ENCODE measurements at places on chromosomes 2 and 18.

DNA sequence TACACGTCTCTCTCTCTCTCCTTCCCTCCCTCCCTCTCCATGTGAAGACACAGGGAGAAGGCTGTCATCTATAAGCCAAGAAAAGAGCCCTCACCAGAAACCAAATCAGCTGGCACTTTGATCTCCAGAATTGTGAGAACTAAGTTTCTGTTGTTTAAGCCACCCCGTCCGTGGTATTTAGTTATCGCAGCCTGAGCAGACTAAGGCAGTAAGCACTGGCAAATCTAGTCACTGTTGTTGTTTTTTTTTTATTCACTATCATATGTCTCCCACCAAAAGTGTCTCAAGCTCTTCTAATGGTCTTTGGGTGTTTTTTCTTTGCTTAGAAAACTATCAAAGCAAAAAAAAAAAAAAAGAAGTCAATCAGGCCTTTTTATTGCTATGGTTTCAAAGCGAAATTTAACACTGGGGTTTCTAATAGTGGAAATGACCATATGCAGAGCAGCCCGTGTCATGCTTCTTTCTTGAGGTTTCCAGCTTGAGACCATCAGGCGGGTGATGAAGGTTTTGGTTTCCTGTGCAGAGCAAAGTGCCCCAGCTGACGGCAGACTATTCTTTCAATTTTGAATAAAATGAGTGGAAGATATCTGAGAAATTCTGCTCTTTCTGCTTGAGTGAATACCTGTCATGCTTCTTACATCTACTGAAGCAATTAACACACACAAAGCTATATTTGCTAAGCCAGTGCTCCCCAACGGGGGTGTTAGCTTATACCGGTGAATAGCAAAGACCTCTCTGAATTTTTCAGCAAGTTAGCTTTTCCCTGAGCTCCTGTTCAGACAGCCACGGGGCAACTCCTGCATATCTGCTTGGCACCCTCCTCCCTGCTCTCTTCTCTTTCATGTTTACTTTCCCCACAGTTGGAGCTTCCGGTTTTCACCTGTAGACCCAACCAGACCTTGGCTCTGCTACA lies 394.1 kb upstream of the ATP5MC3 start:
- no peak for DNase-seq

DNA sequence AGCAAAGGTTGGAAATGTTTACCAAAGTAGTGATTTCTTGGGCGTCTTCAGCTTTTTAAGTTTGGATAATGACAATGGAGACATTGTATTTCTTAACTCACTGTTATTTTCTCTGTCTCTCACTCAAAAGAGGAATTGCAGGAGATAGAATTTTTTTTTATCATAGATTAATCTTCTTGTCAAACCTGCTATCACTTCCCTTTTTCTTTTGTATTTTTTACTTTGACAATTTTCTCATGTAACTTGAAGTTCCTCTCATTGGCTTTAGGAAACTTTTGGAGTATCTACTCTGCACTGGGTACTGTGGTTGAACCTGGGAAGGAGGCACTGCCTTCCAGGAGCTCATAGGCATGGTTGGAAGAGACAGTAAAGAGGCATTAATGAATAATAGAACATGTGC lies 489.1 kb downstream of the CNTNAP5 start:
- DNase-seq: no peak

GRCh38 chr2:71064754-71065621 lies 3.5 kb upstream of the NAGK start:
- DNase-seq: no peak

DNA sequence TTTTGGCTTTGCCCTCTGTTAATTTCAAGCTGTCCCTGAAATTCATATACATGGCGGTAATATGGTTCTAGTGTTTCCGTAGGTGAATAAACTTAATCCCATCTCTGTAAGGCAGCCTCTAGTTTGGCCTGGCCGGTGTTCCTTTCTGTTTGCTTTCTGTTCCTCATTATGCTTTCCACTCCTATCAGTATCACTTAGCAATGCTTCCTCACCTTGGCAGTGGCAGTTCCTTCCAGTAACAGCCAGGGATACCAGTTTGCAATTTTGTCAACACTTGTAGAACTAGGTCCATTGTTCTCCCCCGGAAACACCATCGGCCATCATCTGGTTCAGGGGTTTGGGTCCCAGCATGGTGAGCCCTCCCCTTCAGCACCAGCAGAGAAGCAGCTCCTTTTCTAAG lies 18.2 kb upstream of the TNP1 start:
- DNase-seq: no peak

DNA sequence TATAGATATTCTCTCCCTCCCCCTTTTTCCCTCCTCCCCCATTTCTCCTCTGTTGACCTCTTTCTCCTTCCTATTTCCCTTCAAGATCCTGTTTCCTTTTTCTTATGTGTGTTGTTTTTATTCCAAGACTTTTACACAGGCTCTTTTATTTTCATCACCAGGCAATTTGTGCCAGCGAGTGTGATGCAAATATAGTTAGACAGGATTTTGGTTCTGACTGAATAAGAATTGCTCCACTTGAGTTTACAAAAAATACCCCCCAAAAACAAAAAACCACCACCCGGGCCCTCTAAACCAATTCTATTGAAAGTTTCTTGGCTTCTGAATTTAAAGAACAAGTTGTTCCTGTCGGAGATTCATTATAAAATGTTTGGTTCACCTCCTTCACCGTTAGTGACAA lies 50.9 kb upstream of the MAPK4 start:
- no peak for DNase-seq

GRCh38 chr18:61471942-61472341 lies 138.7 kb downstream of the CDH20 start:
- DNase-seq: no peak

DNA sequence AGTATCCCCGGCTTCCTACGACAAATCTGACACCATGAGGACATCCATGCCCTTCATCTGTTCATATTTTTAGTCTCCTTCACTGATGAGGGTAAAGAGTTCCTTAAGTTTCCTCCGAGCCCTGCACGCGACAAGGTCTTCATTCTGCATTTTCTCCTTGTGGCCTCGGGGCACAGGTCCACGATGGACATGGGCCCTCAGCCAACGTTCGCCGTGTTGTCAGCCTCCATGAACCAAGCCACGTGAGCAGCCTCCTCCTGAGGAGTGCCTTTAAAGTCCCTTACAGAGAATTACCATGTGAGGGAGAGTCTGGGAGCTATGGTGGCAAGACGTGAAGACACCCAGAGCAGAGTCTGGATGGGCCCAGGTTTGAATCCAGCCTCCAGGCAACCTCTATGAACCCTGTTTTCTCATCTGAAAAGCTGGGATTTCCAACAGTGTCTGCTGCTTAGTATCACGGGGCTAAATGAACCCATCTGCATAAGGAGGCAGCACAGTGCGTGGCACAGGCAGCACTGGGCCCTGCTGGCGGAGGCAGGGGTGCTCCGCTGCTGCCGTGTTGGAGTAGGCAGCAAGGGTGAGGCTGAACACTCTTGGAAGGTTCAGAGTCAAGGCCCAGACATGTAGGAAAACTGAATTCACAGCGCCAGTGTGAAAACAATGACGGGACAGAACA lies 54.1 kb downstream of the EIPR1 start:
- DNase-seq: no peak

DNA sequence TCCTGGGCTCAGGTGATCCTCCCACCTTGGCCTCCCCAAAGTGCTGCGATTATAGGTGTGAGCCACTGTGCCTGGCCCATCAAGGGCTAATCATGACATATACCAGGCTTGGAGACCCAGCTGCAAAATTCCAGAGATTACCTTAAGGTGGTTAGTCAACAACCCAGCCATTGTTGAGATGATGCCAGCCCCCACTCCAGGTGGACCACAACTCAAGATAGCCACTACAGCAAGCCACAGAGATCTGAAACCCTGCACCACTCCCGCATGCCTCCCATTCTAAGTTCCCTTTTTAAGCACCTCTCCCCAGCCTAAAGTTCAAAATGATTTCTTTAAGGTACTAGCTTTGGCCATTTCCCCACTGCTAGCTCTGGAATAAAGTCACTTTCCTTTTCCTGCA lies 4.6 kb upstream of the CLK1 start:
- no peak for DNase-seq

- no peak for DNase-seq
Measured at GRCh38 chr2:145739681-145740080, 1219.8 kb upstream of the ZEB2 start.

- DNase-seq: peak; percentile 42
Measured at GRCh38 chr2:63051042-63051794, 588 bp downstream of the OTX1 start.

DNA sequence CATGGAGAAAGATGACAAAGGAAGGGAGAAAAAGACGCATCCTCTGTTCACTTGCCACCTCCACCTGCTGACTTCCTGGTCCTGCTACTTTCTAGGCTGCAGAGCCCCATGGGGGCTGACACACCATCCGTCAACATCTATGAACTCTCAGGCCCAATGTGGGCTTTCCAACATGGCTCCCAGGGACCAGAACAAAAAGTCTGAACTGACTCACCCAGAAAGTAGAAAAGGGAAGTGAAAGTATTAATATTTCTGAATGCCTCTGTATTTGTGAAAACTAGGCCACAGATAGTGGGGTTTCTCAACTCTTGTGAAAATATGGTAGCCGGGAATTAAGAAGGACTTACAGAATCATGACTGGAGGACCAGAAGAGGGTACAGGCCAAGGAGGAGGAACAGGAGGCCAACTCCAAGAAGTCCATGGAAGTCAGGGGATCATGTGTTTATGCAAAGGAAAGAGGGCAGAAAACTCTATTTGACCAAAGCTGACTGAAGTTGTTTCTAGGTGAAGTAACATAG lies 123.1 kb upstream of the CAB39 start:
- no peak for DNase-seq

GRCh38 chr2:205427112-205427511 lies 255.2 kb upstream of the NRP2 start:
- no peak for DNase-seq

GRCh38 chr2:69553991-69554390 lies 89.5 kb downstream of the AAK1 start:
- DNase-seq: no peak

- DNase-seq: no peak
Measured at GRCh38 chr2:190835303-190835930, 45.2 kb upstream of the GLS start.

DNA sequence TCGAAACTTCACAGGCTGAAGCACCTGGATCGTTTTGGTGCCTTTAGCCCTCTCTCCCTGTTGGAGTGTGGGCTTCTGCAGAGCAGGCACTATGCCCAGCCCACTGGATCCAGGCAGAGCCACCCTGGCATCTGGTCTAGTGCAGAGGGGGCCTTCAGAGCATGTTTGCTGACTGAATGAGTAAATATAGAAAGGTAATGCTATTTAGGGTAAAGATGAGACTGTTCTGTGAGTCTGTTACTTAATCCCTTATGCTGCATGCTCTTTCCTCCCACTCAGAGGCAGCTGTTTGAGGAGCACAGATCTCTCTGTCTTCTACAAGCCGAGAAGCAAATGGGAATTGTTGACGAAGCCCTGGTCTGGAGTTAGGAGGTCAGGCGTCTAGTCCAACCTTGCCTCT lies 130.2 kb downstream of the RGPD3 start:
- DNase-seq: no peak

DNA sequence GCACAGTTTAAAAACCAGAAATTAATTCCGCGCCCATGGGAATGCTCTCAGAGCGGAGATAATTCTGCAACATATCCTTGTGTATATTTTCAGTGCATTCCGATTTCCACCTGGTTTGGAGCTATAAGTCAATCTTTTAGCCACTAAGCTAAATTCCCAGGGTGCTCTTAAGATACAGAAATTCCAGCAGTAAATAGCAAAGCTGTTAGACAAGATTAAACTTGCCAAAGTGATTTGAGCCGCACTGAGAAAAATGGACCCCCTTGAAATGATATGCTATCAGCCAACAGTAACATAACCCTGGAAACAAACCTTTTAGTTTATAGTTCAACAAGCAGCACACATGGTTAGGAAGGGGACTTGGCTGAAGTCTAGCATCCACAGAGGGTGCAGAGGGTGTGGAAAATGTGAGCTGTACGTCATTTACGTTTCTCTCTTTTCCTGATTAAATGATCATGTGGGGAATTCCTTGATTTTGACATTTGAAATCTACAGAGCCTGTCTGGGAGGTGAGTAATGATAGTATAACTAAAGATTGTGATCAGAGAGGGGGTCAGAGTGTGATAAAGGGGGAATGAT lies 99.8 kb upstream of the COPS8 start:
- no peak for DNase-seq

GRCh38 chr2:75619956-75620740 lies 26.4 kb upstream of the MRPL19 start:
- no peak for DNase-seq

GRCh38 chr2:150063432-150063889 lies 424.0 kb downstream of the RND3 start:
- no peak for DNase-seq

- no peak for DNase-seq
Measured at GRCh38 chr2:240498171-240498957, 59.4 kb downstream of the ANKMY1 start.

- DNase-seq: no peak
Measured at GRCh38 chr18:55106906-55107305, 147.6 kb upstream of the CCDC68 start.

DNA sequence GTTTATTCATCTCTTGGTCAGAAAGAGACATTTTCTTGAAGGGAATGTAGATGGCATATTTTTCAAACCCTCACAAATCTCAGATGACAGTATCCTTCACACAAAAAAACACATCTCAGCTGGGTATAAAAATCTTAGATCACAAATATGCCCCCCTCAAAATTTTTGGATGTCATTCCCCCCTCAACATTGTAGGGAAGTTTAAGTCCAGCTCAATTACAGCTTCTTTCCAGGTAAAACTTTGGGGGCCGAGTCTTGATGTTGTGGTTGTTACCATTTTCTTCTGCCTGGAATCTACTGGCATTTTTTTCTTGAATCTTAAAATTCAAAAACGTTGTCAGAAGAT lies 46.1 kb downstream of the HDAC4 start:
- no peak for DNase-seq

DNA sequence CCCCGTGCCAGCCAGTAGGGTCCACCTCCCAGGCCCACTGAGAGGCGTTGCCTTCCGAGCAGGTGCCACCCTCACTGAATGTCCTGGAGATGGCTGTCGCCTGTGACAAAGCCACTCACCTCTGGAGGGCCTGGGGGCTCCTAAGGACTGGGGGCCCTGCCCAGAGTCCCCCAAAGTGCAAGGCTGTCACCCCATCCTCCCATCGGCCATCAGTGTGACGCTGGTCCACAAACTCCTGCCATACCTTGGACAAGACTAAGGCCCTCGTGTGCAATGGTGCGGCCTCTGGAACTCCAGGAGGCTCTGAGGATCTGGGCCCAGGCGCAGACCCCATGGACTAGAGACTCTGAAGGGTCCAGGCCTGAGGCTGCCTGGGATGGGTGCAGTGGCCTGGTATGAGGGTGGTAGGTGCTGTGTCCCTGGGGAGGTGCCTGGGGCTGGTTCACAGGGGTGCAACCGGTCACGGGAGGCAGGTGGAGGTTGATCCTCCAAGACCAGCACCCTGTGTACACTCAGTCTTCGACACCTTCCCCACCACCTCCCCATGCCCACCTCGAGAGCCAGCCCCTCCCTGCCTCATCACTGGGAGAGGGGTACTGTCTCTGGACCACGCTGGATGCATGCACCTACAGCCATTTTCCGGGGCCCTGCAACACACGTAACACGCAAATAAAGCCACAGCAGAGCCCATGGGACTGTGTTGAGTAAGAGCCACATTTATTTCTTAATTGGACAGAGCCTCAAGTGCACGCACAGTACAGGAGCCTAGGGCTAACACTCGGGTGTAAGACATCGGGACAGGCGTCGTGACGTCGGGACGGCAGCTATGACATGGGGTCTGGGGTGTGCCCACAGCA lies 21.6 kb downstream of the AQP12A start:
- no peak for DNase-seq

Data from D341Med (cell line).